ENCODE measurements at places on chromosomes 2 and 18.

GRCh38 chr2:151344906-151345305 is 12.5 kb upstream of the TNFAIP6 start:
- DNase-seq: no peak

GRCh38 chr2:238633426-238634328 is 206.9 kb downstream of the ASB1 start:
- DNase-seq: no peak

DNA sequence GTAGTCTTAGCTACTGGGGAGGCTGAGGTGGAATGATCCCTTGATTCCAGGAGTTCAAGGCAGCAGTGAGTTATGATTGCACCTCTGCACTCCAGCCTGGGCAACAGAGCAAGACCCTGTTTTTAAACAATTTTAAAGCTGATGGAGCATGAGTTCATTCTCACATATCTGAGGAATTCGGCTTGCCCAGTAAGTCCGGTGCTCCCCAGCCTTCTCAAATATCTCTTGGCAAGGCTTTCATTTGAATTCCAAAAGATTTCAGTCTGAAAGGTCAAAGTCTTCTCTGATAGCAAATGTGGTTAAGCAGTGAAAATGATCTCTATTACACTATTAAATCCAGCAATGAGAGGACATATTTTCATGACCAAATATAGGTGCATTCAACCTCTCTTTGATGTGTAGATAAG is 27.9 kb downstream of the PIEZO2 start:
- no peak for DNase-seq

- DNase-seq: no peak
These were observed 72.8 kb upstream of the CTDP1 start for GRCh38 chr18:79606621-79607331.

GRCh38 chr2:239365782-239366435 is 34.9 kb downstream of the HDAC4 start:
- no peak for DNase-seq

GRCh38 chr18:56974141-56974540 is 172.7 kb upstream of the BOD1L2 start:
- no peak for DNase-seq

DNA sequence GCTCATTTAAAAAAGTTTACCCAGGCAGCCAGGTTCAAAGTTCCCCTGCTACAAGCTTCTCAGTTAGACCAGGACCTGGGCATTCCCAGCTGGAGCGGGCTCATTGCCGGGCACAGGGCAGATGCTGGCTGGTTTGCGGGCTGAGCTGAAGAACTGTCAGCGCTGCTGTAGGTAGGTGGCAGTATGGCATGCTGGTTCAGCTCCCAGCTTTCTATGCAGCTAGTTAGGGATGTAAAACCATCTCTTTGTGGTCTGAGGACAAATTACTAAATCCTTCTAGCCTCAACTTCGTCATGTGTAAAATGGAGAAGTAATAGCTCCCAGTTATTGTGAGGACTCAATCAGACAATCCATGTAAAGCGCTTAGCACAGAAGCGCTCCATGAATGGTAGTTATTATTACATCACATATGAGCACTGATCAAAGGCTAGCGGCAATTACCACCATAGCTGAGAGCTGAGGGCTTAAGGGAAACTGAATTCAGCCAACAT is 2.4 kb upstream of the LDLRAD4 start:
- peak; percentile 73 for DNase-seq

- DNase-seq: no peak
These were observed 11.4 kb upstream of the EPB41L5 start for GRCh38 chr2:120001471-120001870.

- DNase-seq: peak; percentile 69
These were observed 16.2 kb downstream of the SETBP1 start for GRCh38 chr18:44696892-44697291.

- no peak for DNase-seq
These were observed 222.9 kb upstream of the FN1 start for GRCh38 chr2:215658635-215659305.

GRCh38 chr18:41864216-41864615 is 90.8 kb upstream of the PIK3C3 start:
- no peak for DNase-seq

DNA sequence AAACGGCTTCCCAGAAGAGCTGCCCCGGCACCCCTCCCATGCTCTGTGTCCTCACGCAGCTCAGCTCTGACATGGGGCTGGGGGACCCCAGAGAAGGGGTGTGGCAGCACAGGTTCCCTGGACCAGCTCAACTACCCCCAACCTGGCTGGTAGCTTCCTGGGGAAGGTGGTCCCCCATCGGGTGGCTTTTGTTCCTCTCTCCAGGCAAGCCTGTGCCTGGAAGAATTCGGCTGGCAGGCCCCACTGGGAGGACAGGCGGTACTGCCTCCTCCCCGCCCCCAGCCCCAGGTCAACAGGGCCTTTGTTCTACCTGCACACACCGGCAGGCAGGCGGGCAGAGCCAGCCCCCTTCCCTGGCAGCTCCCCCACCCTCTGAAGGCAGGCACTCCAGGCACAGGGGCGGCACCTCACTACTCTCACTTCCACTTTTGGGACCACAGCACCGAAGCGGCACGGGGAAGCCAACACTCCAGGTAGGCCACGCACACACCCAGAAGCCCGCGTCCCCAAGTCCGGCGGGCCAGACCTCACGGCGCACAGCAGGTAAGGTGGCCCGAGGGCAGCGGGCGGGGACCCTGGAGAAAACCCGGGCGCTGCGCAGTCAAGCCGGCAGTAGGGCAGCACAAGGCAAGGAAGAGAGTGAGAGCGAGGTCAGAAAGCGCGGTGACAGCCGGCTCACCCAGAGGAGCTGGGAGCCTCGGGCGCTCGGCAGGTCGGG is 1.3 kb downstream of the HS6ST1 start:
- no peak for DNase-seq

GRCh38 chr18:41060967-41061366 is 894.1 kb upstream of the PIK3C3 start:
- no peak for DNase-seq

GRCh38 chr2:120693121-120693520 is 42.5 kb upstream of the GLI2 start:
- no peak for DNase-seq

GRCh38 chr2:178756843-178757242 is 50.4 kb downstream of the TTN start:
- DNase-seq: no peak

- DNase-seq: no peak
These were observed 49.4 kb downstream of the ETAA1 start for GRCh38 chr2:67446491-67446911.

GRCh38 chr18:68840554-68841263 is 42.8 kb downstream of the CCDC102B start:
- DNase-seq: peak; percentile 6

GRCh38 chr18:36735130-36735529 is 93.7 kb downstream of the TPGS2 start:
- no peak for DNase-seq

- no peak for DNase-seq
These were observed 69.8 kb downstream of the CDH19 start for GRCh38 chr18:66534110-66534509.

DNA sequence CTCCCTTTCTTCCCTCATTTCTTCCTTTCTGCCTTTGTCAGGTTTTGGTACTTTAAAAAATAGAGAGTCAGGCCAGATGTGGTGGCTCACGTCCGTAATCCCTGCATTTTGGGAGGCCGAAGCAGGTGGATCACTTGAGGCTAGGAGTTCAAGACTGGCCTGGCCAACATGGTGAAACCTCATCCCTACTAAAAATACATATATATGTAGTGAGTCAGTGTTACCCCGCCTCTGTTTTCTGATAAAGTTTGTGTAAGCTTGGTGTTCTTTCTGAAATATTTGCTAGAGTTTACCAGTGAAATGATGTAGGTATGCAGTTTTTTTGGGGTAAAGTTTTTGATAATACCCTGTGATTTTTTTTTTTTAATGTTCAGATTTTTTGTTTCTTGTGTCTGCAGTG is 58.8 kb downstream of the DGKD start:
- no peak for DNase-seq

DNA sequence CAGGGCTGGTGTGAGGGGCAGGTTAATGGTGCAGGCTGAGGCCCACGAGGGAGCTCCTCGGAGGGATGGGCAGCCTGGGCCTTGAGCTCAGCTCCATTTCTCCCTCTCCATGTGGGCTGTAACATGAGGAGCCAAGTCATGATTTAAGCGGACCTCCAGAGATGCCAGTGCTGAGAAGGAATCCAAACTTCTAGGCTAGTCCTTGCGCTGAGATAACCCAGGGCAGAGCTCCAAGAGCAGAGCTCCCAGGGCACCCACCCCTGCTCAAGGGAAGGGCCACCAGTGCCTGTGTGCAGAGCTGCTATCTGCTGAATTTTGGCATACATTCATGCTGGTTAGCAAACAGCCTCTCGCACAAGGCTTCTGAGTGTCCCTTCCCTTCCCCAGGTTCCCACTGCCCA is 95.1 kb downstream of the MRO start:
- DNase-seq: no peak

GRCh38 chr2:75882530-75882929 is 171.8 kb upstream of the GCFC2 start:
- no peak for DNase-seq

All from gastrocnemius medialis (tissue), 4 donors.